ENCODE measurements at places on chromosomes 2 and 18. TPM values are rescaled to one million over a fixed set of nuclear protein-coding genes. Genes with fewer than 3 reads are reported as not detected.

Gene CEBPZOS
- 60.4 TPM for total RNA-seq

Gene PAIP2B
- total RNA-seq: 78.1 TPM

Gene ATRAID
- 112 TPM for total RNA-seq

Gene CNTNAP5
- total RNA-seq: not detected

Gene EMILIN1
- total RNA-seq: 15.7 TPM

Gene SP140L
- total RNA-seq: 5.7 TPM

GRCh38 chr2:168371273-168372019, 84.6 kb upstream of the CERS6 start:
- DNase-seq: no peak

DNA sequence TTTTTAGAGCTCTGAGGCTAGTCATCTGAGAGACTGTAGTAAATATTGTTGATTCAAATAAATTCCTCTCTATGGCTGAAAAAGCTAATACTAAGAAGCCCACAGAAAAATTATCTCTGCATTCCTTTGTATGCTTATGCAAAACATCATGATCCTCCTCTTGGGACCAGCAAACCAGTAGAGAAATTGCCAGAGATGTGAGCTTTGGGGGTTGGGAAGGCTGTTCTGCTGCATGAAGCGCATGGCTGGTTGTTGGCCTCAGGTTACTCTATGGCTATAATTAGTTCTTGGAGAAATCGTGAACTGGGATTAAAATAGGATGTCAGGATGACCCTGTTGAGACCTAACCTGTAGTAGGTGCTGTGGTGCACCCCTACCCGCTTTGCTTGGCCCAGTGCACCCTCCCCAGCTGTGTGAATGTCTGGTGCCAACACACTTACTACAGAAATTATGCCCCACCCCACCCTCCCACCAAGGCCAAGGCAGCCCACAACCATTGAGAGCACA, 35.5 kb upstream of the C1D start:
- DNase-seq: no peak

DNA sequence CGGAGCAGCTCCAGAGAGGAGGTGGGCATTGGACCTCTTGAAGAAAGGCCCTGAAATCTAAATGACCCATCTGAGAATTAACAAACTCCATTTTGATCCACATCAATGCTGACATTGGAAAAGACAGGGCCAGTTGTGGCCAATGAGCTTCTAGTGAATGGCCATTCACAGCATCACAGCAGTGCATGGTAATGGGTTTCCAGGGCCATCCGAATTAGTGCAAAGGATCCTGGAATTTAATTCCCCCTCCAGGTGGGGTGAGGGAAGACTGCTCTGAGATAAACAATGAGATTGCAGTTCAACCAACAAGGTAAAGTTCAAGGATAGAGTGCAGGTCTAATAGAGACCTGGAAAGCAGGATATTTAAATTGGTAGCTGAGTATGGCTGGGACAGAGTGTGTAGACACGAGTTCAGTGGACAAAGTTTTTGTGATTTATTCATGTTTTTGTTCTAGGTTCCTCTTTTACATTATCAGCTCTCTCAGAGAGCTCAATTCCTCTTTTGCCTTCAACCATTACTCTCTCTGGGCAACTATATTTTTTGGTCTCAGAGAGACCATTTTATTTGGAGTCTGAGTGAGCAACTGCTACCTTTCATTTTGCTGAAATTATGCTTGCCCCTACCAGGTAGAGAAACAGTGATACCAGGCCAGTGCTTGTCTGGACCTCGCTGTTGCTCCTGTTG, 5.0 kb downstream of the TACR1 start:
- DNase-seq: no peak

DNA sequence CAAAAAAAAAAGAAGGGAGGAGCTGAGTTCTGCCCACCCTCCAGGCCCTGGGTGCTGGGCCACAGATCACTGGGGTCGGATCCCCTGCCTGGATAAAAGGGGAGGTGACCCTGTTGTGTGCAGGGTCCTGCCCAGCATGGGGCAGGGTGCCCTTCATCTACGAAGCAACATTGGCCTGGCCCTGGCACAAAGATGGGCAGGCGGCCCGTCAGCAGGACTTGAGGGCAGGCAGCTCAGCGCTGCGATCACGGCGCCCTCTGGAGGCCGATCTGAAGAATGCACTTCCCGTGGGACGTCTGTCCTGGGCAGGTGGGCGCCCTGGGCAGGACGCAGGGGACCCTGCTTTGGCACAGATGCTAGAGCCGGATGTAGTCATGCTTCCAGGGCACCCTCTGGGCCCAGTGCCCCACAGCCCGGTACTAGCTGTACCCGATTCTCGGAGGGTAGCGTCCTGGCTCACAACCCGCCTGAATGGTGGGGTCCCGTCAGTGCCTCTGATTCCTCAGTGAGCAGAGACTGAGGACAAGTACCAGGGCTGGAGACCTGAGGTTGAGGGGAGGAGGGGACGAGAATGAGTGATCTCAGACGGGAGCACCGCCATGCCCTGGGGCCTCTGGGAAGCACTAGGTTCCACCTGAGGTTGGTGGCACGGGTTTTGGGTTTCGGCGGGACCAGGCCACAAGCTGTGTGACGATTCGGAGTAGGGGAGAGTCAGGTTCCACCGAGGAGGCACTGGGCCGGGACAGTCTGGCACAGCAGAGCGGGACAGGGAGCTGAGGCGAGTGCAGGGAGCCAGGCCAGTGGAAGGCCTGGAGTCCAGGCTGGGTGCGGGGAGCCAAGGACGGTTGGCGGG, 18.0 kb downstream of the ARID5A start:
- peak; percentile 80 for DNase-seq

GRCh38 chr2:53631313-53632125, 136.1 kb upstream of the CHAC2 start:
- no peak for DNase-seq

GRCh38 chr18:77255426-77256105, 5.9 kb downstream of the GALR1 start:
- DNase-seq: no peak

DNA sequence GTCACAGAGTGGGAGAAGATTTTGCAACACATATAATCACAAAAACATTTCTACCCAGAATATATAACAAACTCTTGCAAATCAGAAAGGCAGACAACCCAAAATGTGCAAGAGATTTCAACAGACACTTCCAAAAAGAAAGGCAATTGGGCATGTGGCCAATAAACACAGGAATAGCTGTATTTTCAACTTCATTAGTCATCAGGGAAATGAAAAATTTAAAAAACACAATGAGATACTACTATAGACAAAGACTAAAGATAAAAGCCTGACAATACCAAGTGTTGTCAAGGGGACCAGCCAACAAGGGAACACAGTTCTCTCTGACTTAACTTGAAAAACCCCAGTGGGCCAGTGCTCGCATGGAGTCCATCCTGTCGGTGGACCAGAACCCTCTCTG, 40.5 kb downstream of the MTHFD2 start:
- no peak for DNase-seq

- no peak for DNase-seq
Measured at GRCh38 chr18:68696937-68697336, 18.0 kb downstream of the TMX3 start.

- DNase-seq: no peak
Measured at GRCh38 chr2:149422337-149422990, 92.1 kb downstream of the LYPD6 start.

DNA sequence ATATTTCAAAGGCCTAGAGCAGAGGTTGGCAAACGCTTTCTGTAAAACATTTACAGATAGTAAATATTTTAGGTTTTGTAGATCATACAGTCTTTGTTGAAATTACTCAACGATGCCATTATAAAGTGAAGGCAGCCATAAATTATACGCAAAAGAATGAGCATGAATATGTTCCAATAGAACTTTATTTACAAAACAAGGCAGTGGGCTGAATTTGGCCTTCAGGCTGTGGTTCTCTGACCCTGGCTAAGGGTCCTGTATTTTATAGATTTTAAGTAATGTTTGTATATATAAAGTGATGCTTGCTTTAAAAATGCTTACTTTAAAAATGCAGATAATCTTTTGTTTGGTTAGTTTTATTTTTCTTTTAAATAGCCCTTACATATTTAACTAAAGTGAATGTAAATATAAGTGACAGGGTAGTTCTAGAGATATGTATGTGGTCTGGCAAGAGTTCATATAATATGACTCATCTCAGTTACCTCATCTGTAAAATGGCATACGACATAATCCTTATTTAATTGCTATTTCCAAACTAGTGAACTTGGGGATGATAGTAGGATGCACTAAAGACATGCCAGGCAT, 51.7 kb upstream of the ATP5MC3 start:
- DNase-seq: no peak

GRCh38 chr2:162914161-162914560, 75.6 kb upstream of the KCNH7 start:
- DNase-seq: no peak

GRCh38 chr2:45009303-45009927, at the start of gene SIX2:
SIX2 (minus strand) TSS chr2:45009452; CDS start chr2:45009110, 342 bp downstream.
- peak; percentile 94 for DNase-seq

DNA sequence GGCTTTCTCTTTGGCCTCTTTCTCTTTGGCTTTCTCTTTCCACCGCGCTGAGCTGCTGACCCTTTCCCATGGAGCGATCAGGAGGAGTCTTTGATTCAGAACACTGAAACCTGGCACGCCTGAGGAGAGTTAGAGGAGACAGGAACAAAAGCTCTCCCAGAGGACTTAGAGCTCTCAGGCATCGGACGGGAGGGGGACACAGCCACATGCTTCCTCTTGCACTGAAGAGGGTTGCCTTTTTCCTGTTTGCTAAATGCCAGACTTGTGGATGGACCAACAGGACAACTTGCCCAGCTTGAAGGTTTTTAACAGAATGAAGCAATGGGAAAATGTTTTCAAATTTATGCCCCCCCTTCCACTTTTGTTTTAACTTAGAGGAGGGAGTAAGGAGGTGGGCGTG, 3.6 kb upstream of the PTPN18 start:
- DNase-seq: no peak

GRCh38 chr18:76457475-76457874, 37.6 kb downstream of the ZNF516 start:
- DNase-seq: no peak

GRCh38 chr2:145344076-145344724, 824.3 kb upstream of the ZEB2 start:
- DNase-seq: no peak

Measured in left ventricle myocardium superior (tissue), 1 donor.